Kasumi-1 (cell line): ENCODE measurements at places on chromosomes 5 and 9.

- no peak for DNase-seq
Measured at GRCh38 chr5:107100121-107100520, 570.6 kb downstream of the EFNA5 start.

DNA sequence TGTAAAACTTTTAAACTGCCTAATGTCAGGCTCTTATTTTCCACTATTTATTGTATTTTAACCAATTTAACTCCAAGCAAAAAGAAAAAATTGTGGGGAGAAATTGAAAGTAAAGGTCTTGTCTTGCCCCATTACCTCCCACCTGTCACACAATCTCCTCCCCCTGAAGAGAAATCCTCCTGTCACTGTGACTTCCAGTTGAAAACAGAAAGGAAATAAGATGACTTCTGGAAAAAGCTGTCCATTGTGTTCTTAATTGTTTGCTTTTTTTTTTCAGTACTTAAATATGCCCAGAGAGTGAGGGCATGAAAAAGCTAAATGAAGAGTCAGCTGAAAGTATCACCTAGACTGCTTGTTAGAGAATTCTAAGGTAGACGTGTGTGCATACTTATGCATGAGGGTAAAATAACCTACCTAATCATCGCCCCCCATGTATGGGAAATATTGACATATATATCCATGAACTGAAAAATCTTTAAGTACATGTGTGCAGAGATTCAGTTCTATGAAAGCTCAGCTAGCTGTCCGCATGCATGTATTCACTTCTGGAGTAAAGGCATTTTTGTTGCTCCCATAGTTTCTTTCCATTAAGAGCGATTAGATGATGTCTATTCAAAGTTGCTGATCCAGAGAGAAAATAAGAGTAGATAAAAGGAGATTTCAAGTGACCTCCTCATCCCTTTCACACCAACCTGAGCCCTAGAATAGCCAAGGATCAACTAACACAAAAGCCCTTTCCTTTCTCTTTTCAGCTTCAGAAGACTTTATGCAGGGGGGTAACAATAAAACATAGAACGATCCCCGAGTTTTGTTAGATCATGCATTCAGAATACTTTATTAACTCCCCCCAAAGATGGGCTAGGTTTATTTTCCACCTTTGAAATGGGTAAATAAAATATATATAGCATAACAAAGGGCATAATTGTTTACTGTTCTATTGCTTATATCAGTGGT is 5.3 kb downstream of the NR2F1-AS1 start:
- DNase-seq, result no peak

DNA sequence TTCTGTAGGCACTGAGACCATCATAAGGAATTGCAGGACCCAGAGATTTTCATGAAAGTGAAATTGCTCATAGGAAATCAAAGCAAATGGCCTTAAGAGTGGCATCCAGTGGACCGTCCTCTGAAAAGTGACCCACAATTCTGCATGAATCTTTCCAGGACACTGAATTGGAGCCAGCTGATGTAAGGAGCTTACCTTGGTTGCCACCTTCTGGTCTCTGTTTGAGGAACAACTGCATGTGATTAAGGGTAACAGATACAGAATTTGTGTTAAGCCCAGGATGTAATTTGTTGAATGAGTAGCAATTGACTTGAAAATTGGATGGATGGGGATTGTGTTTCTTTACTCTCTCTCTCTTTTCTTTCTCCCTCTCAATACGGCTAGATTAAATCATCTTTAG is 49.9 kb upstream of the GAS1 start:
- no peak for DNase-seq

DNA sequence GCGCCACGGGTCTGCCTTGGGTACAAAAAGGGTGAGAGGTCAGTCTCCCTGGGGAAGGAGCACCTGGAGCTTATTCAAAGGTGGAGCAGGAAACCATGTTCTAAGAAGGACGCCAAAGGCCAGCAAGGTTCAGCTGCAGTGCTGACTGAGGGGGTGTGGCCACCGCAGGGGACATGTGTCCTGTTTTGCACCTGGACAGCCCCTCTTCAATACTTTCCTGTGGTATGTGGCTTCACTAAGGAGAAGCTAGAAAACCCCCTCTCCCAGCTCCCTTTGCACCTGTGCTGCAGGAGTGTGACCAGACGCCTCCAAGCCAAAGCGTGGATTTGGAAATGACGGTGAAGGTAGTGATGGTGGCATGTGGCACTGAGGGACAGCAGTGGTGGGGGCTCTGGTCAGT is 23.6 kb downstream of the TRIM14 start:
- no peak for DNase-seq

DNA sequence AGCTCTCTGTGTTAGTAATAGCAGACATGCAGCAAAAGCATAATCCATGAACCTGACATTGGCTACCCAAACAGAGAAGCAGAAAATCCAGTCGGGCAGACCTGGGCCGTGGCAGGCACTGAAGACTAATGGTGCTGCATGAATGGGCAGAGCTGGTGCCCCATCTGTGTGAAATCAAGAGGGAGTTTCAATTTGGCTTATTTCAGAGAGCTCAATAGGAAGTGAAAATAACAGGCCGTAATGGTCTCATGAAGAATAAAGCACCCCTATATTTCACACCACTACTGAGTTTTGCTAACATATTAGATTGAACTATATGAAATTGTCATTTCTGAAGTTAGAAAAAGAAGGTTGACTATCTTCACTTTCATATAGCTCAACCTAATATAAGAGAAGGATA is 149.7 kb downstream of the ENC1 start:
- no peak for DNase-seq

DNA sequence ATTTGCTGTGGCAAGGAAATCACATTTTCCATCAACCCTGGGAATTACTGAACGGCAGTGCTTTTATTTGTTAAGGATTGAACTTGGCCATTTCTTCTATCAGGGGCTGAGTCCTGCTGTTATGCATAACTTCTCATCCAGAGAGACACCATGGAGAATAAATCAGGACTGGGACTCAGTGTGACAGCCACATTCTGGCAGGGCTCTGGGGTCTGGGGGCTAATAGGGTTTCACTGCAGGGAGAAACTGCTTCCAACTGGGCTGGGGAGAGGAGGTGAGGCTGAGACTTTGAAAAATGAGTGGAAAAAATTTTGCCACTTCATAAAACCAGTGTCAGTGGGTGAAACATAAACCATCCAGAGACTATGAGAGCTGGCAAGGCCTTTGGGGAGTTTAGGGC is 95.7 kb upstream of the ALDH1B1 start:
- DNase-seq, result no peak

DNA sequence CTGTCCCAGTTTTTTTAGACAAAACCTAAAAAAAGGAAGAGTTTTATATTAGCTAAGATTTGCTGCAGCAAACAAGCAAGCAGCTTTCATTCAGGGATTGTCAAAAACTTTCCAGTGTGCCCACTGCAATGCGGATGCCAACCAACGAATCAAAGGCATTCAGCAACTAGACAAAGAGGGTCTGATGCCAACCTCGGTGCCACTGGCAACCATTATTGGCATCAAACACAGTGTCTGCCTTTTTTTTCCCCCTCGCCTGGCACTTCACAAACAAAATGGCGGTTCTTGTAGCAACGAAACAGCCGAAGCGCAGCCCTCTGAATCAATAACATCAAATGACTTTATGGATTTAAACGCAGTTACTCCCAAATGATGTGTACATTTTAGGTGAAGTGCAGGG is 10.4 kb downstream of the NFIB start:
- no peak for DNase-seq

GRCh38 chr9:100379862-100380261 is 27.1 kb upstream of the TEX10 start:
- no peak for DNase-seq

DNA sequence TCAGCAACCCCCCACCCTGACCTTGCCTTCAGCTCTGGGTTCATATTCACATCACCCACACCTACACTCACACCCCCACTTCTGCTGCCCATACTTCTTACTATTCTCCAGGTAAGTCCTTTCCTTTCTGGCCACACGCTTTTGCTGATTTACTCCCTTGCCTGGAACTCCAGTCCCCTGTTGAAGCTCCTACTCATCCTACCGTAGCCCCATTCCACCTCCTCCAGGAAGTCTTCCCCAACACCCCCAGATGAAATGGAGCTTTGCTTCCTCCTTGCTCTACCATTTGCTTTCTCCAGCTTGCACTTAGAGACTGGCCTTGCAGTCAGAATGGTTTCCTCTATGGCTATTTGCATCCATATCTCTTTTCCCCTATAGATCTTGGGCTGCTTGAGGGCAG is 182.3 kb downstream of the MELK start:
- no peak for DNase-seq

- DNase-seq, result no peak
Measured at GRCh38 chr5:152529440-152529839, 124.4 kb upstream of the NMUR2 start.

GRCh38 chr5:66629446-66629845 is 33.3 kb downstream of the MAST4 start:
- no peak for DNase-seq

GRCh38 chr5:51521583-51521982 is 138.3 kb downstream of the ISL1 start:
- DNase-seq, result no peak

- DNase-seq, result peak; percentile 84
Measured at GRCh38 chr5:59380350-59380951, 513.1 kb downstream of the PDE4D start.

- peak; percentile 51 for DNase-seq
Measured at GRCh38 chr5:173745123-173745522, 128.7 kb upstream of the BOD1 start.

GRCh38 chr5:124655251-124655917 is 91.1 kb downstream of the ZNF608 start:
- no peak for DNase-seq

GRCh38 chr9:74783408-74783807 is 104.3 kb downstream of the TRPM6 start:
- no peak for DNase-seq

- DNase-seq, result no peak
Measured at GRCh38 chr9:117835798-117836197, 131.6 kb downstream of the TLR4 start.

- no peak for DNase-seq
Measured at GRCh38 chr9:76878933-76879332, 27.0 kb downstream of the PRUNE2 start.

- no peak for DNase-seq
Measured at GRCh38 chr5:96333391-96333790, 99.7 kb downstream of the PCSK1 start.

DNA sequence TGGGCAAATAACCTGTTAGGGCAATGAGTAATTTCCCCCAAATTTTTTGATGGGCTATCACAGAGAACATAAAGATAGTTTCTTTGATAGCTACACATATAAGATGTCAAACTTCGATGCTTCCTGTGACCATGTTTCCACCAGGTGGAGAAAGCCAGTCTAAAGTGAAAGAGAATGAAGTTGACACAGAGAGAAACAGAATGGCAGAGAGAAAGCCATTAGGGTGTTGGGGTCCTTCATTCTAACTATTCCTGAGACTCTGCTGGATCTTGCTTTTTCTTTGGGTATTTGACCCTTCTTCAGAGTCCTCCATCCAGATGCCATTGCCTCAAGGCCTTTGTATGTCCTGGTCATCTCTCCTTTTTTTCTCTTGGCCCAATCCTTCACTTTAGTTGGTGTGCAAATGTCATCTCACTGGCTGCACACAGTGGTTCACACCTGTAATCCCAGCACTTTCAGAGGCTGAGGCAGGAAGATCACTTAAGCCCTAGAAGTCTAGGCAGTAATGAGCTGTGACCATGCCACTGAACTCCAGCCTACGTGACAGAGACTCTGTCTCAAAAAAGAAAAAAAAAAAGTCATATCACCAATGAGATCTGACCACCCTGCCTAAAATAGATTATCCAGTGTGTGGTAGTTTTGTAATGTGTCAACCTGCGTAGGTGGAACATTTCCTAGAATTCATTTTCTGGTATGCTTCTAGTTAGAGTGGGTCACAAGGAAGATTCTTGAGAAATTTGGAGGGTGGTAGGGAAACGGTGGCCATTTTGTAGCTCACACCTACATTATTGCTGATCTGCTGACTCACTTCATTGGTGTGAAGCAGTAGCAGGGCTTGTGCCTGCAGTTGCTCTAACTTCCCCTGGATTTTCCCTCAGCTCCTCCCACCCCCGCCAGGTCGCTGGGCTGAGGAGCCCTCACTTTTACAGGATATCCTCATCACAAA is 20.8 kb upstream of the KIF2A start:
- DNase-seq, result no peak

DNA sequence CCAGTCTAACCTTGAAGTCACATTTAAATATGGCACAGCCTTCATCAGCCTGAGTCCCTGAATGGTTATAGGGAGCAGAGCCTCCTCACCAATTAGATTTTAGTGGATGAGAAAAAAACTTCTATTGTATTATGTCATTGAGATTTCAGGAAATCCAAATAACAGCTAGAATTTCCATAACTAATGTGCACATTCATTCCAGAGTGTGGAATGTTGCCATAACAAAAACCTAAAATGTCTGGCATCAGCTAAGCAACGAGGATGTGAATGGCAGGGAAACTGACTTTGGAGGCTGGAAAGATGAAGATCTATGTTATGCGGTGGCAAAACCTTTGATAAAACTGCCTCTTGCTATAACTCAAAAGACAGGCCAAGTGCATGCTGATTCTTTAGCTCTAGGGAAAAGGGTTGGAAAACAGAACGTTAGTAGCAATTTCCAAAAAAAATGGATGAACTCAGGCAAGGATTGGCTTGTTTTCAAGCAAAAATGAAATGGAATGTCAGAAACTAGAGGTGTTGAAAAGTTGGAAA is 91.3 kb upstream of the NFIB start:
- DNase-seq, result no peak

DNA sequence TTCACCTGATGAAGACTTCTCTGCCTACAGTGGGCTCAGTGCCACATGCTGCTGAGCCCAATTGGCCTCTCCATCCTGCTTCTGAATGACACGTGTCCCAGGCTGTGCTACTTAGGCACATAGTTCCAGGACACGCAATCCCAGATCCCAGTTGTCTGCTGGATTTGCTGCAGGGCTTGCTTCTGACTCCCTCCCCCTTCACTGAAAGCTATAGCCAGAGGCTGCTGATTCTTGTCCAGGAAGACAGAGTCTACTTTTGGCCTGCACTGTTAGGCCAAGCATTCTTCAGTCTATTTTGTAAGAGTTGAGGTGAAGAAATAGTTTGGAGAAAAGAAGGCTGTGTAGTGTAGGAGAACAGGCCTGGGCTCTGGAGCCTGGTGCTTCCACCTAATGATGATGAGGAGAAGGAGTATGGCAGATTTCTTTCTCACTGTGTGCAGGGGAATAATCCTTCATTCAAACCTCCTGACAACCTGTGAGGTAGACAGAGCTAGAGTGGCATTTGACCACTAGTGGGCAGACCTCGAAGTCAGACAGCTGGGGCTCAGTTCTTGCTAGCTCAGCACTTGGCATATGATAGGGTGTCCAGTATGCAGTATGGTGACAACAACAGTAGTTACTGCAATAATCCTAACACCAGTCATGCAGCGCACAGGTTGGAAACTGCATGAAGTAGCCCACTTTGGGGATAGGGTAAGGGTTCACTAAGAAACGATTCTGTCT is 19.5 kb upstream of the ASPN start:
- peak; percentile 41 for DNase-seq
